Ascending aorta (tissue), 2 donors: ENCODE measurements at places on chromosomes 3 and 15. TPM values are rescaled to one million over a fixed set of nuclear protein-coding genes. Genes with fewer than 3 reads are reported as not detected.

The CXCR6 gene
- 2.1 TPM for total RNA-seq

The CLRN1 gene
- not detected for total RNA-seq

The TSC22D2 gene
- total RNA-seq, result 17.9 TPM

- DNase-seq, result no peak
Observed at GRCh38 chr3:194905696-194906095, 220.0 kb downstream of the FAM43A start.

DNA sequence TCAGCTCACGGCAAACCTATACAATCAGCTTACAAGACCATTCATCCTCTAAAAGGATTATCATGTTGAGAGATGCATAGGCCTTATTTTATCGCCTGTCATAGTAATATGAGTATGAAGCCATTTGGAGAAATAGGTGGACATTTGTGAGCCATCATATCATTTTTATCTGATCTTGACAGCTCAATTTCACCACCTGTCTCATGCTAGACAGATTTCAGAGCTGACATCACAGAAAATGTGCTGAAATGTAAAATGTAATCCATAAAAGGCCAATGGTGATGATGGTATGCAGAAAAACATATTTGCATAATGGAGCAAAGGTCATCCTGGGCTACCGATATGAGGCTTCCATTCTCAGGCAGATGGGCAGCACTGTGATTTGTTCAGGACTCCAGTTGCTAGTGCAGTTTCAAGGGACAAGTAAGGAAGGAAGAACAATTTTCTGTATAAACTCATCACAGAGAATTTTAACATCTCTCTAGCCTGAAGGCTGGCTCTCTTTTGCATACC, 221.5 kb downstream of the ULK4 start:
- DNase-seq, result no peak

DNA sequence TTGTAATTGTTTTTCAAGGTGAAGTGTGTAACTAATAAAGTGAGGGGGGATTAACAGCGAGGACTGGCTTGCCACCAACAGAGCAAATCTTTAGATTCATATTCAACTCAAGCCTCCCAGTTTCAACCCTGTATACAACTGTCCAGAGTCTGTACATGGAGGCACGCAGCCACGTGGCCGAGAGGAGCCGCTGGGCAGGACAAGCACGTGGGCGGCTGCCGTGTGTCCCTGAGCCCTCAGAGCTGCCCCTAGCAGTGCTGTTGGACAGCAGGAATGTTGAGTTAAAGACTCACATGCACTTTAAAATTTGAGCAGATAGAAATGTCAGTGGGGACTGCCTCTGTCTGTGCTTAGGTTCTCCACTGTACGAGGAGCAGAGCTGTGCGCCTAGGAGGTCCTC, 29.4 kb downstream of the ASB7 start:
- DNase-seq, result no peak

DNA sequence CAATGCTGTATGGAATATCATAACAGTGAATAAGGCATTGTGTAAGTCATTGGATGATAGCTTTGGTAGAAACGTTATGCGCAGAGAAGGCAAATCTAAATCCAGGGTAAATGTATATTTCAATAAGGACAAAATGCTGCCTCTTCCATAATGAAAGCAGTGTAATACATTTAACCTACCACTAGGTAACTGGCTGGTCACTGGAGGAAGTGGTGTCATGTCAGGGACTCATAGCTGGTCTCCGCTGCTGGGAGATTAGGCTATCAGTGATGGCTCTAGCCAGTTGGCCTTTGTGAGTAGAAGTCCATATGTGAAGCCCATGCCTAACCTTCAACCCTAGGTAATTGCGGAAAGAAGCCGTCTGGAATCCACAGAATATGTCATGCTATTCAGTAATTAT, 140.9 kb downstream of the NLGN1 start:
- no peak for DNase-seq

DNA sequence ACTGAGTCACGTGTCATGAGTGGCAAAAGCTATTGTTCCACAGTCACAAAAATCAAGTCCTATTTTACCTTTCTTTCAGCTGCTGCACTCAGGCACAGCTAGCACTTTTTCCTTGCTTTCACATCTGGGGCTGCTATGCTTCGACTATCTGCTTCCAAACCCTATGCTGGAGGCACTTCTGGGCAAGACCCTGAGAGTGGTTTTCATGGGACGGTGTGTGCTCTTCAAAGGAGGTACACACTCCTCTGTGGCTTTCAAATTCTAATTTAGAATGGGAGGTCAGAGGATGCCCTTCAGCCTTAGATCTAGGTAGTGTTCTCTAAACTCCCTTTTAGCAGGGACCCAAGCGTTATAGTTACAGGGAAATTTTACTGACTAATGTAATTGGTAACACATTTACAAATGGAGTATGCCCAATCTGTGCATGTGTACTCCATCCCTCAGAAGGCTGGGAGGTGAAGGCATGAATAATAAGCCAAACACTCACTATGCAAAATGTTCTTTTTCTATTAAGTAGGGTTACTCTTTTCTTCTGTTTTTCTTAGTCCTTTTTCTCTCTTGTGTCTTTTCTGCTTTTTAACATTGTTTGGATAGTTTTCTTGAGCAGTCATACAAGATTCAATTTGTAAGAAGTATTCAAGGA, 188.3 kb downstream of the LSAMP start:
- no peak for DNase-seq
